ENCODE measurements at places on chromosomes 7 and 10.

DNA sequence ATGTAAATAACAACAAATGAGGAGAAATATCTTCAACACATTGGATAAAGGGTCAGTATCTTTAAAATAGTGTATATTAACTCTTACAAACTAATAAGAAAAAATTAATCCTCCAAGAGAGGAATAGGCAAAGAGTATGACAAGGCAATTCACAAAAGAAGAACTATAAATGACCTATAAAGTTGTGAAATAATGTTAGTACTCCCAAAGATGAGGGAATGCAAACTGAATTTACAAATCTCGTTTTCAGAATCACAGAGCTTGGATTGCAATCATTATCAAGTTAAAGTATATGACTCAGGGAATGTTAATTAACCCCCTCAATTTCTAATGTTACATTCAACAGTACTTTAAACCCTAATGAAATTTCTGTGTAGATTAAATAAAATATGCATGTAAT is 87.3 kb upstream of the TARP start:
- DNase-seq, result no peak

GRCh38 chr7:101167645-101168411 is 2.5 kb upstream of the VGF start:
- DNase-seq, result no peak

DNA sequence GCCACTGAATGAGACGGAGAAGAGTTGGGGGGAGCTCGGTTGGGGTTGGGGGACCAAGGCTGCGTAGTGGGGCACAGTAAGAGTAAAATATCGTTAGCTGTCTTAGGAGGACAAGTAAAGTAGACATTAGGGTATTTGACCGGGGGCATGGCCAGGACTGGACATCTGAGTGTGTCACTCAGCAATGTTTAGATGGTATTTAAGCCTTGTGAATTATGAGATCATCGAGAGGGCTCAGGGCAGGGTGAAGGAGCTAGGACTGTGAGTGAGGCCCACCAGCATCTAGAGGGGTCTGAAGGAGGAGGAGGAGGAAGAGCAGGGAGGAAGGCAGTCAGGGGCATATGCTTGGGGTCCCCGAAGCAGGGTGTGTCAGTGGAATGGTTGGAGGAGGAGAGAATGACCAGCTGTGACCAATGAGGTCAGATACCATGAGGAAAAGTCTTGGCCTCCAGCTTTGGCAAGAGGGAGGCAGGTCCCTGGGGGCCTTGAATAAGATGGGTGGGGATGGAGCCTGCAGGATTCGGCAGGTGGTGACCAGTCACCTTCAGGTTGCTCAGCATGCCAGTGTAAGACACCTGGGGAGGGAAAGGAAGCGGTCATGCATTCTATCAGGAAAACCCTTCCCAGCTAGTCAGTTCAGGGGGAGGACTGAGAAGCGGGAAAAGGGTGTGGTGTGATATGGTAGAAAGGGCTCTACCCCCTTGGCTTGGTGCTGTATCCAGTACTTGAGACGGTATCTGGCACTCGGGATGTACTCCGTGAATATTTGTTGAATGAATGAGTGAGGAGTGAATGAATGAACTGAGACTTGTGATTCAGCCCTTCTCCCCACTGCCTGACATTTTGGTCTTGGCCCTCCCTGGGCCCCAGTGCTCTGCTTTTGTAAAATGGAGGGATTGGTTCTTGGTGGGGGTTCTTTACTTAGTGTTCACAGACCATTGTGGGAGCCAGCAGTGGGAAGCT is 34.8 kb upstream of the SH2D4B start:
- no peak for DNase-seq

DNA sequence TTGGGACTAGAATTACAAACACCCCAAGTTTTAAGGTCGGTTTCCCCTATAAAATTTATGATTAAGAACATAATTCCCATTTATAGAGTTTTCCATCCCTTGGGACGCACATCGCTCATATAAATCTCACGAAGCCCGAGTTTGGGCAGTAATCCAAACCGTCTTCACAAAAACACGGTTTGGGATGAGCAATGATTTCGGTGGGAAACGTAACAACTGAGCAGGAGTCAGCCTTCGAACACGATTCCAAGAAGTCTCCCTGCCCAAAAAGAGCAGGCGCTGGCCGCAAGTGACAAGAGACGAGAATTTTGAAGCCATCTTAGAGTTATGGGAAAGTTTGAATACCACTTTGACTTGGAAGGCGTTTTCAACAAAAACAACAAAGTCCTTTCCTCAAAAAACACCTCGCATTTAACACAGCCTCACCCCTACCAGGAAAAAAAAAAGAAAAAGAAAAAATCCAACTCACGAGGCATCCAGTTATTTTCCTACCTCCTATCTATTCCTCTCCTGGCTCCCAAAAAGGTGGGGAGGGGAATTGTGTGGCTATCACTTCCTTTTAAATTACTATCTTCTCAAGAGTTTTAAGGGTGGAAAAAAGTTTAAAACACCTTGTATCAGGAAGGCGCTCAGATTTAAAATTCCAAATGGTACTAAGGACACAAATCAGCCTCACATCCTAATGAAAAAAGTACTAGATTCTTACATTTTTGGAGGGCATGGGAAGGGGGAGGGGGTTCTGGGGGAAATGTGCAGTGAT is 1.6 kb downstream of the SEPHS1 start:
- no peak for DNase-seq

DNA sequence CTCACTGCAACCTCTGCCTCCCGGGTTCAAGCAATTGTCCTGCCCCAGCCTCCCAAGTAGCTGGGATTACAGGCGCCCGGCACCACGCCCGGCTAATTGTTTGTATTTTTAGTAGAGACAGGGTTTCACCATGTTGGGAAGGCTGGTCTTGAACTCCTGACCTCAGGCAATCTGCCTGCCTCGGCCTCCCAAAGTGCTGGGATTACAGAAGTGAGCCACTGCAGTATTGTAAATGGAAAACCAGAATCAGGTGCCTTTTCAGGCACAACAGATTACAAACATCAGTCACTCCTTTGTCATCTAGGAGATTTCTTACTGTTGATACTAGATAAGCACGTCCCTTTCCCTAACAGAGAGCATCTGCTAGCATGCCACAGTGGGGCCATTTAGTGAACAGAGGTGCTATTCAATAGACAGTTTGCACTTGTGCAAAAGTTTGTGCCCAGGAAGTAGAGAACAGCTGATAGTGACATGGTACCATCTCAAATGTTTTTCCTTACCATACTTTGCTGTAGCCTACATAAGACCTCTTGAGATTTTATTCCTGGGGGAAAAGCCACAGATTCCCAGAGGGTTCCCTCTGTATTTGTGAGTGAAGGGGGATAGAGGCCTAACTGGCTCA is 24.5 kb upstream of the WAC start:
- no peak for DNase-seq

DNA sequence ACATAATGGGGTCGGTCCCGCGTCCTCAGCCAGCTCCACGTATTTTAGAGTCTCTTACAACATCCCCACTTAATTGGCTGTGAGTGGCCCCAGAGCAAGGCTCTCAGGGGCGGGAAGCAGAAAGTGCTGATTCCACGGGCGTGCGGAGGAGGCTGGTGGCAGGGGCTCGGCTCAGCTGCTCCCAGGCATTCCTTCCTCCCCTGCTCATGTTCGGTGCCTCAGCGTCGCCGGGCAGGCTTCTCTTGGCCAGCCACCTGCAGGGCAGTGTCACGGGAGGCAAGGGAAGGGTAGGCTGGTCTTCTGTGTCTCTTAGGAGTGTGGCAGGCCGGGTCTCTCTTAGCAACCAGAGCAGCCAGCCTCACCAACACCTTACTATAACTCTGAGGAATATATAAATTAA is 33.8 kb downstream of the IL15RA start:
- no peak for DNase-seq

GRCh38 chr7:29797112-29797944 is 9.0 kb upstream of the WIPF3 start:
- DNase-seq, result no peak

DNA sequence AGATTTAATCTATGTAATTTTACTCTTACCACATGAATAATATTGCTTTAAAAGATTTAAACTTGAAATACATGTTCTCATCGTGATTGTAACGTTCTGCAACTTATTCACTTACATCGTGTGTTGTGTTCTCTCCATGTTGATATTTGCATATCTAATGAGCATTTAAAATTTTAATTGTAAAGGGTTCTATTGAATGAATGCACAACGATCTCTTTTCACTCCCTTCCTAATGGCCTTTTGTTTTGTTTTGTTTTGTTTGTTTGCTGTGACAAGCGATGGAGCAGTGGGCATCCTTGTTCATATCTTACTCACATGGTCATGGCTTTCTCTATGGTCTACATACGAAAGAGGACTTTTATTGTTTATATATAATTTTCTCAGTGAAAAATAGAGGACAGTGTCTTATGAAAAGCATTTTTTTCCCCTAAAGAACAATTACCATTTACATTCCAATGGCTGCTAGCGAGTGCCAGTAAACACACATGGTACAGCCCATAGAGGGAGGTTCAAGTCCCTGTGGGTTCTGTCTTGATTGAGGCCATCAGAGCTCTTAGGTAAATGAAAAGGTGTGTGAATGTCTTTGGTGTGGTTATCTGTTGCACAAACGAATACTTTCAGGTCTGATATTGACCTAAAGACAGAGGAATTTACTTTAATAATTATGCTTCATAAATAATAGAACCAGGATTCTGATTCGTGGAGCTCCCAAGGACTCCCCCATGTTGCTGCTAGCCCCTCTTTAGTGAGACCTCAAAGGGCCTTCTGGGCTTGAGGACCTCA is 32.4 kb downstream of the BTBD16 start:
- no peak for DNase-seq

Data from activated naive CD8-positive, alpha-beta T cell treated with anti-CD3 and anti-CD28 coated beads, Interleukin-2, amount 50 U/mL, for 16 hours (primary cell).